Osteocyte (in vitro differentiated cells): ENCODE measurements at places on chromosomes 11 and 22. TPM values are rescaled to one million over a fixed set of nuclear protein-coding genes. Genes with fewer than 3 reads are reported as not detected.

GRCh38 chr11:101199416-101199815 is 69.8 kb upstream of the PGR start:
- DNase-seq: no peak

DNA sequence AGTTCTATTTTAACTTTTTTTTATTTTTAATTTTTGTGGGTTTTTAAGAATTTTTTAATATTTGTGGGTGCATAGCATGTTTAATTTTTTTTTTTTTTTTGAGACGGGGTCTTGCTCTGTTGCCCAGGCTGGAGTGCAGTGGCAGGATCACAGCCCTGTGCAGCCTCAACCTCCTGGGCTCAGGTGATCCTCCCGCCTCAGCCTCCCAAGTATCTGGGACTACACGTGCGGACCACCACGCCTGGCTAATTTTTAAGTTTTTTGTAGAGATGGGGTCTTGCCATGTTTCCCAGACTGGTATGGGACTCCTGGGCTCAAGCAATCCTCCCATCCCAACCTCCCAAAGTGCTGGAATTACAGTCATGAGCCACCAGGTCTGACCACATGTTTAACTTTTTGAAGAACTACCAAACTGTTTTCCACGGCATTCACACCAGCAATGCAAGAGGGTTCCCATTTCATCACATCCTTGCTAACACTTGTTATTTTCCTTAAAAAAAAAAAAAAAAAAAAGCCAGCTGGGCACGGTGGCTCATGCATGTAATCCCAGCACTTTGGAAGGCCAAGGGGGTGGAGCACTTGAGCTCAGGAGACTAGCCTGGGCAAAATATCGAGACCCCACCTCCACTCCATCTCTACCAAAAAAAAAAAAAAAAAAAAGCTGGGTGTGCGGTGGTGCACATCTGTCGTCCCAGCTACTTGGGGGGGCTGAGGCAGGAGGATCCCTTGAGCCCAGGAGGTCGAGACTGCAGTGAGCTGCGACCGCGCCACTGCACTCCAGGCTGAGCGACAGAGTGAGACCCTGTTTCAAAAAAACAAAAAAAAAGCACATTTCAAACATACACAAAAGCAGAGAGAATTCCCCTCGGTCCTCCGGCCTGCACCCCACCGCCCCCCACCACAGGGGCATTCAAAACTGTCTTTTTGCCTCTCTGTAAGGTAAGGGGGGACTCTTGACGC is 16.7 kb upstream of the TXNRD2 start:
- DNase-seq: no peak

- no peak for DNase-seq
Observed at GRCh38 chr11:34558673-34559072, 45.1 kb upstream of the ELF5 start.

DNA sequence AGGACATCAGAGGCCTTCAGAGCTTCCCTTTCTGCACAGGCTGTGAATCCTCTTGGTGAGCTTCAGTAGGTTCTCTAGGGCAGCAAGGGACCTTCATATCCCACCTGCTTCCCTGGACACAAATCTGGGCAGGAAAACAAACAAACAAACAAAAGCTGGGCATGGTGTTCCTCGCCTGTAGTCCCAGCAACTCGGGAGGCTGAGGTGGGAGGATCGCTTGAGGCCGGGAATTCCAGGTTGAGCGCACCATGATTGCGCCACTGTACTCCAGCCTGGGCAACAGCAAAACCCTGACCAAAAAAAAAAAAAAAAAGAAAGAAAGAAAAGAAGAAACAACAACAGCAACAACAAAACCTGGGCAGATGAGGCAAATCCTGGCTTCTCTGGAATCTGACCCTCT is 92.9 kb downstream of the CEP164 start:
- DNase-seq: no peak

PAX6 gene
- not detected in 2 replicates for total RNA-seq

MUC2 gene
- not detected in 2 replicates for total RNA-seq
